ENCODE measurements at places on chromosomes 11 and 22.

DNA sequence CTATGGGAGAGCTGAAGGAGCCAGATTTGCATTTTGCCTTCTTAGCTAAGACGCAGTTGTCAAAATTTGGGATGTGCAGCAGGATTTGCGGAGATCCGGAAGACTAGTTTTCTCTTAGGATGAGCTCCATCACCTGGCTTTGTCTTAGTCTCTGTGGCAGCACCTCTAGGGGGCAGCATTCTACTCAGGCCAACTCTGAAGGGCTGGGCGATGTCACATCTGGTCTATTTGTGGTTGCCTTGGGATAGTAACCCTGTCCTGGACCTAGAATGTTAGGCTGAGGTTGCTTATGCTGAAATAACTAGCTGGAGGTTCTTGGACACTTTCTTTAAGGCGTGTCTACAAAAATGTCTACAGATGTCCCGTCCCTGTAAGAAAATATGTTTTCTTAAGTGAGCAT, 116.2 kb downstream of the FAT3 start:
- H3K27ac ChIP-seq: no peak overlapping the region
- no peaks in the 10 kb centered on the region for H3K36me3 ChIP-seq
- no peak for DNase-seq

DNA sequence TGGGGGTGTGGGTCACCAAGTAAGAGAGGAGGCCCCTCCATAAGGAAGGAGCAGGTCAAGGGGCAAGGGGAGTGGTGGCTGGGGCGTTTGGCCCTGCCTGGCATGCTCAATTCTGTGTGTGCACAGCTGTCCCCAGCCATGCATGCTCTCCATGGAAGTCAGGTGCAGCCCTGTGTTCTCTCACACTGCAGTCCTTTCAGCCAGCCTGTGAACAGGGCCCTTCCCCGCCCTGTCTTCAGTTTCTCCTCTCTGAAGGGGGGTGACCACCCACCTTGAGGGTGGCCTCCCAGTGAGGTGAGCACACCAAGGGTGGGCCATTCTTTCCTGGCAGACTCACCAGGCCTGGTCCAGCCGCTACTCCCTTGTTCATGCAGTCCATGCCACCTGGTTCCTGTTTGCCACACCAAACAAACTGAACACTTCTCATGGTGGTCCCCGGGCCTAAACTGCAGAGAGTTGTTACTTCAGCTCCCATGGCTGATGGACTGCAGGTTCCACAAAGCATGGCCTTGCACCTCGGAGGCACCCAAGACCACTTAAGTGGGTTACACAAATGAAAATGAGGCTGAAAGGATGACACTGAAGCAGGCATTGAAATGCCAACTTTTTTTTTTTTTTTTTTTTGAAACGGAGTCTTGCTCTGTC, 1.7 kb upstream of the CHCHD10 start:
- no peak for DNase-seq
- peaks cover 26% of the 10 kb centered on the region for H3K4me1 ChIP-seq
- H3K36me3 ChIP-seq: no peaks in the 10 kb centered on the region
- H3K27ac ChIP-seq: no peak overlapping the region
- no peaks in the 10 kb centered on the region for H3K27me3 ChIP-seq

DNA sequence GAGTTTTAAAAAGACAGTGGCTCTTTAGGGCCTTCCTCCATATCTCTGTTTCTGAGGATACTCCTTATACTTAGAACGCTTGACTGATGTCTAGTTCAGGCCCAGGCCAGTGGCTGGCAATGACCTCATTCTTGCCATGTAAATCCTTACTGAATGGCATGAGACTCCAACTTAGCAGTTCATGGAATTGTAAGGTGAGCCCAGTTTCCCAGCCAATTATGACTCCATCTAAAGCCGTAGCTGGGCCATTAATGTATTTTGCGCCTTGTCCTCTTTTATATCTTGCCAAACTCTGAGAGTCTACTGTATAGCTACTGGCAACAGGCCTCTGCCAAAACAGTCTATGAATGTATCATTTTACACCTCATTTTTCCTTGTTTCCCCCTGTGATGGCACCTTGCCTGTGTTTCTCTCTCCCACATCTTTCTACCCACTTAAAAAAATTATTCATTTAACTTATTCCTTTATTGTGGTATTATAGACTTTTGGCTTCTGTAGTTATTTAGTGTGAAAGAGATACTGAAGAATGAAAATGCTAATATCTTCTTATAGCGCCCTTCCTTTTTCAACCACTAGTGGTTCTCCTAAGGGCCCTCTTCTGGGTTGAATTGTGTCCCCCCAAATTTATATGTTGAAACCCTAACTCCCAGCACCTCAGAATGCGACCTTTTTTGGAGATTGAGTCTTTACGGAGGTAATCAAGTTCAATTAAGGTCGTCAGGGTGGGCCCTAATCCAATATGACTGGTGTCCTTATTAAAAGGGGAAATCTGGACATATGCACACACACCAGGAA, 67.4 kb downstream of the ZNRF3 start:
- no peaks in the 10 kb centered on the region for H3K36me3 ChIP-seq
- H3K4me3 ChIP-seq: no peak overlapping the region
- peaks cover 9% of the 10 kb centered on the region for H3K4me1 ChIP-seq
- H3K27me3 ChIP-seq: peaks cover 34% of the 10 kb centered on the region
- no peak for DNase-seq
- no peak overlapping the region for H3K27ac ChIP-seq

DNA sequence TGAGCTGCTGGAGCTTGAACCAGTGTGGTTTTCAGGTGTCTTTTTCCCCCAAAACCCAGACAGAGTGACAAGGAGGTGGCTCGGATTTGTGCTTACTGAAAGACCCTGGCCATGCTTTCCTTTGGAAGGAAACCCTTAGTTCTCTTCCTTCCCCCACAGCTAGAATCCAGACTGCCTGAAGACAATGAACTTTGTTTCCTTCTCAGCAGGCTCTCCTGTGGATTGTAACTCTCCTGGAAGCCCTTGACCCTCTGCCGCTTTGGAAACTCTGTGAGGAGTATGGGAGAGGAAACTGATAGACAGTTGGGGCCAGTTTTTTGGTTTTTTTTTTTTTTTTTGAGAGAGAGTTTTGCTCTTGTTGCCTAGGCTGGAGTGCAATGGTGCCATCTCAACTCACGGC, 62.1 kb upstream of the SESN3 start:
- no peaks in the 10 kb centered on the region for H3K36me3 ChIP-seq
- no peak for DNase-seq
- H3K4me1 ChIP-seq: peaks cover 2% of the 10 kb centered on the region
- H3K4me3 ChIP-seq: no peak overlapping the region
- no peak overlapping the region for H3K27ac ChIP-seq
- H3K27me3 ChIP-seq: no peaks in the 10 kb centered on the region

GRCh38 chr22:20247010-20247505, 21.1 kb downstream of the RTN4R start:
- H3K4me3 ChIP-seq: no peak overlapping the region
- H3K27me3 ChIP-seq: no peaks in the 10 kb centered on the region
- peaks cover 41% of the 10 kb centered on the region for H3K4me1 ChIP-seq
- H3K36me3 ChIP-seq: no peaks in the 10 kb centered on the region

DNA sequence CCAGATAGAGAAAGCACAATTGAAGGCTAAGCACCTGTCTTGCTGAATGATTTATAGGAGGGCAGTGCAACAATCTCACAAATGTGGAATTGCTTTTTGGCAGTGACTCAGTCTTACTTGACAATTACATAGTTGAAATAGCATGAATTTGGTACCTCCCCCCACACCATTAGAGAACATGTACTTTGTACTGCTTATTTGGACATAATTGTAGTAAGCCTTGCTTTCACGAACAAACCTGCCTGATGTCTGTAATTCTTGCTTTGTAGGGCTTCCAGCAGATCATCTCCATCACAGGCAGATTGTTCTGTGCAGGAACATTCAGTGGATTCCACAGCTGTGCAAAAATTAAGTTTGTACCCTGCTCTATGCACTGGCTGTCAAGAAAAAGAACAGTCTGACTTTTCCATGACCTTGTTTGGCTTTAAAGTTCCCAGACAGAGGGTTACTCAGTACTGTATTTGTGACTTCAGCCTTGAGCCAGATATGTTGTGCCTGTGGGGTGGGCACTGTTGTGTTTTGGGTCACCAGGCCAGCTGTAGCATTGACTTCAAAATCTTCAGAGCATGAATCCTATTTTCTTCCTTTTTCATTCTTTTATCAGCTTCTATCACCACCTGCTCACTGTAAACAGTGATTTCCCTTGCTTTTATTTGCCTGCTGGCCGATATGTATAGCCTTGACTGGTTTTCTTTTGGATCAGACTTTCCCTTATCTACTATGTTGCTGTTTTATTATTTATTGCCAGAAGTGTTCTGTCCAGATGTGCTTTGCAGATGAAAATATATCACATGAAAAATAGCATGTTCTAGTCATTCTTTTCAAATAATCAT, 941.0 kb upstream of the CHORDC1 start:
- no peaks in the 10 kb centered on the region for H3K27me3 ChIP-seq
- H3K4me3 ChIP-seq: no peak overlapping the region
- DNase-seq: no peak

- H3K27me3 ChIP-seq: no peaks in the 10 kb centered on the region
- peak overlapping the region; percentile 89 for H3K4me3 ChIP-seq
- peak; percentile 61 for DNase-seq
- H3K4me1 ChIP-seq: peaks cover 24% of the 10 kb centered on the region
- H3K36me3 ChIP-seq: no peaks in the 10 kb centered on the region
Observed at GRCh38 chr11:2399488-2400068, 972 bp upstream of the TSSC4 start.

- no peak overlapping the region for H3K27ac ChIP-seq
- H3K4me1 ChIP-seq: no peaks in the 10 kb centered on the region
- H3K36me3 ChIP-seq: no peaks in the 10 kb centered on the region
- no peak for DNase-seq
Observed at GRCh38 chr11:75940911-75941310, 125.9 kb downstream of the UVRAG start.

- no peak for DNase-seq
- peaks cover 57% of the 10 kb centered on the region for H3K4me1 ChIP-seq
- H3K36me3 ChIP-seq: peaks cover 8% of the 10 kb centered on the region
- no peak overlapping the region for H3K27ac ChIP-seq
- H3K4me3 ChIP-seq: no peak overlapping the region
- H3K27me3 ChIP-seq: no peaks in the 10 kb centered on the region
Observed at GRCh38 chr22:26482161-26482560, 1.4 kb downstream of the HPS4 start.

GRCh38 chr22:50673231-50674129, 857 bp downstream of the SHANK3 start:
- H3K4me3 ChIP-seq: no peak overlapping the region
- H3K36me3 ChIP-seq: no peaks in the 10 kb centered on the region
- DNase-seq: no peak
- no peak overlapping the region for H3K27ac ChIP-seq
- peaks cover 23% of the 10 kb centered on the region for H3K27me3 ChIP-seq
- H3K4me1 ChIP-seq: peaks cover 11% of the 10 kb centered on the region

- no peaks in the 10 kb centered on the region for H3K27me3 ChIP-seq
- no peaks in the 10 kb centered on the region for H3K36me3 ChIP-seq
- H3K27ac ChIP-seq: no peak overlapping the region
- H3K4me3 ChIP-seq: no peak overlapping the region
- H3K4me1 ChIP-seq: no peaks in the 10 kb centered on the region
Observed at GRCh38 chr11:109432105-109432504, 10.1 kb downstream of the C11orf87 start.

DNA sequence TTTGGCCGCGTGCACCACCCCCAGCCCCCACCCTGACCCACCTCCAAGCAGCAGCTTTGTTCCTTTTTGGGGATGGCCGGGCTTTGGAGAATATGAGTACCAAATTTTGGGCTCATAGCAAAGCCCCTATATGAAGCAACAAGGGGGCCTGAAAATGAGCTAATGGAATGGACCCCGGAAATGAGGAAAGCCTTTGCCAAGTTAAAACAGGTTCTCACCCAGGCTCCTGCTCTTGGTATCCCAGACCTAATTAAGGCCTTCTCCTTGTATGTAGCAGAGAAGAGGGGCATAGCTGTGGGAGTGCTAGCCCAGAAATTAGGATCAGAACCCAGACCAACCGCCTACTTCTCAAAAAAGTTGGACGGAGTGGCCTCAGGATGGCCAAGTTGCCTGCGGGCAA, 87.0 kb downstream of the PIWIL4 start:
- H3K36me3 ChIP-seq: no peaks in the 10 kb centered on the region
- H3K27ac ChIP-seq: no peak overlapping the region
- no peaks in the 10 kb centered on the region for H3K27me3 ChIP-seq
- H3K4me1 ChIP-seq: no peaks in the 10 kb centered on the region
- no peak for DNase-seq

DNA sequence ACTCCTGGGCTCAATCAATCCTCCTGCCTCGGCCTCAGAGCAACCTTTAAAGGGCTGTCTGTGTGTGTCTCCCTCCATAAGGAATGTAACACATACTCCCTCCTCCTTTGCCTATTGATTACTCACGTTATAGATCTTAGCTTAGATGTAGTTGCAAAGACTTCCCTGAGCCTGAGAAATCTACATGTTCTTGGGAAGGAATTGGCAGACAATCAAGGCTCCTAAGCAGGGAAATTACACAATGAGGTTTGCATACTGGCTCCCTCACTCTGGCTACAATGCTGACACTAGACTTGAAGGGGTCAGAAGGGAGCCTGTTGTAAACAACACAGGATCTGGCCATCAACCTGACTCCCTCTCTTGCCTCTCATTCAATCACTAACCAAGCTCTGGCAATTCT, 5.2 kb upstream of the OLFML1 start:
- no peak overlapping the region for H3K27ac ChIP-seq
- DNase-seq: no peak
- H3K36me3 ChIP-seq: no peaks in the 10 kb centered on the region
- H3K27me3 ChIP-seq: no peaks in the 10 kb centered on the region
- H3K4me1 ChIP-seq: no peaks in the 10 kb centered on the region

- H3K4me3 ChIP-seq: no peak overlapping the region
- H3K4me1 ChIP-seq: no peaks in the 10 kb centered on the region
- no peak overlapping the region for H3K27ac ChIP-seq
- no peak for DNase-seq
- H3K36me3 ChIP-seq: no peaks in the 10 kb centered on the region
Observed at GRCh38 chr22:46193898-46194310, 43.6 kb downstream of the PPARA start.

DNA sequence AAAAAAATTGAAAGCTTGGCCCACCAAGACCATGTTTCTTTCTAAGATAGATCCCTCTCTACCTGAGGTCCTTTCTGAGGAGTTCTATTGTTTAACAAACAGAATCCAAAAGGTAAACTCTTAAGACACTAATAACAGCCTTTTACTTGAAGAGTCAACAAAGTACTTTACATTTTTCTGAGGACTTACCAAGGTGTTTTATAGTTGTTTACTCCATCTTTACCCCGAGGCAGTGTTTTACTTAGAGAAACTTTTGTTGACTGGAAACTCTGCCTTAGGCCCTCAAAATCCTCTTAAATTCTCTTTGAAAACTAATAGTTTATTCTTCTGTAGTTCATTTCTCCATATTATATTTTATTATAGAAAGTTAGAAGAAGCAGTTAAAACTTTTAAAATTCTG, 49.7 kb upstream of the NOX4 start:
- no peaks in the 10 kb centered on the region for H3K27me3 ChIP-seq
- H3K4me3 ChIP-seq: no peak overlapping the region
- DNase-seq: no peak

GRCh38 chr11:70628855-70629844, 230.8 kb downstream of the CTTN start:
- no peaks in the 10 kb centered on the region for H3K4me1 ChIP-seq
- H3K27ac ChIP-seq: no peak overlapping the region
- no peak overlapping the region for H3K4me3 ChIP-seq
- H3K36me3 ChIP-seq: no peaks in the 10 kb centered on the region

GRCh38 chr11:46522682-46523281, 71.0 kb downstream of the AMBRA1 start:
- no peak for DNase-seq
- no peaks in the 10 kb centered on the region for H3K4me1 ChIP-seq
- no peak overlapping the region for H3K4me3 ChIP-seq
- no peaks in the 10 kb centered on the region for H3K36me3 ChIP-seq
